ENCODE measurements at places on chromosomes 1 and 21. TPM values are rescaled to one million over a fixed set of nuclear protein-coding genes. Genes with fewer than 3 reads are reported as not detected.
A peak's percentile ranks its signal among the peaks of the same experiment; 100 is the strongest.

Gene CORT
- 0.30 TPM for total RNA-seq

Gene LCE1C
- total RNA-seq: not detected

Gene RAP1GAP
- total RNA-seq: 5.2 TPM

DNA sequence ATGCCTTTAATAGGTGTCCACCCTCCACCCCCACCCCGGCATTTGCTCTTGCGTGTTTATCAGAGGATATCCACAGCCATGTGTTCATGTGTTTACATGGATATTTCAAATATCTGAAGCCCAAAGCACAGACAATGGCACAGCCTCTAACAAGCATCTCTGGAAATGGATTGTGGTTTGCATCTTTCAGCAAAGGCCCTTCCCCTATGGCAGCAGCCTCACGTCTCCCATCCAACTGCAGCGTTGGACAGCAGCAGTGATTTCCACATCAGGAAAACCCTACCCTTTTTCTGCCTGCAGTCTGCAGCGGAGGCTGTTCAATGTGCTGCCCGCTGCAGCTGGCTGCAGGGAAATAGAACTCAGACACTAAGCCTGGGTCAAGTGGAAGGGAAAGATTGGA is 1.6 kb downstream of the RASSF5 start:
- peaks cover 67% of the 10 kb centered on the region for H3K4me1 ChIP-seq
- H3K27me3 ChIP-seq: no peaks in the 10 kb centered on the region
- peak; percentile 46 for DNase-seq
- no peak overlapping the region for H3K4me3 ChIP-seq
- H3K36me3 ChIP-seq: no peaks in the 10 kb centered on the region

- no peaks in the 10 kb centered on the region for H3K27me3 ChIP-seq
- no peaks in the 10 kb centered on the region for H3K36me3 ChIP-seq
- no peaks in the 10 kb centered on the region for H3K4me1 ChIP-seq
- H3K4me3 ChIP-seq: no peak overlapping the region
Observed at GRCh38 chr1:226054519-226055327, 7.8 kb upstream of the H3-3A start.

GRCh38 chr1:53946252-53947171 is at the start of gene LRRC42:
Gene LRRC42, plus strand, starts transcription at chr1:53946350. Its CDS starts 5,650 bp downstream, at chr1:53952000.
- peaks cover 4% of the 10 kb centered on the region for H3K4me1 ChIP-seq
- DNase-seq: no peak
- no peaks in the 10 kb centered on the region for H3K36me3 ChIP-seq

DNA sequence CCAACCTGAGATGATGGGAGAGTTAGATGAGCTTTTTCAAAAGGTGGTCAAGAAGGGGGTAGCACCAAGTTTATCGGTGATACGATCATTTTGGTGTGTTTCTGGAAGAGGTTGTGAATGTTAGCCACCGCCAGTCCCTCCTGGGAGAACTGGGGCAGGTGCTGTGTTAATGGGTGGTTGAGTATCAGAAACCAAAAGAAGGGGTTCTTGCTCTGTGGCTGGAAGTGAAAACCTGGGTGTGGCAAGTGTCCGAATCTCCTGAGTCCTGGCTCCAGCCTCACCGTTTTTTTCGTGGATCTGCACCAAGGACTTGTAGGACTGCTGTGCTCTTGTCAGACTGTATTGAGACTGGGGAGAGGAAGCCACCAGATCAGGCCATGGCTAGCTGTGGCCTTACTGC is 7.8 kb downstream of the UBE2Q1 start:
- no peak overlapping the region for H3K27ac ChIP-seq
- no peaks in the 10 kb centered on the region for H3K27me3 ChIP-seq
- DNase-seq: no peak
- peaks cover 2% of the 10 kb centered on the region for H3K4me1 ChIP-seq
- H3K4me3 ChIP-seq: no peak overlapping the region

- H3K4me1 ChIP-seq: peaks cover 19% of the 10 kb centered on the region
- no peak for DNase-seq
- H3K4me3 ChIP-seq: no peak overlapping the region
- H3K36me3 ChIP-seq: no peaks in the 10 kb centered on the region
- H3K27ac ChIP-seq: no peak overlapping the region
Observed at GRCh38 chr1:229437443-229437842, 3.5 kb upstream of the ACTA1 start.

Data from SJCRH30 (cell line).